Dorsolateral prefrontal cortex (tissue), 122 donors: ENCODE measurements at places on chromosomes 5 and 9. TPM values are rescaled to one million over a fixed set of nuclear protein-coding genes. Genes with fewer than 3 reads are reported as not detected.

Gene ETF1
- 51.1 TPM for total RNA-seq

Gene MLANA
- not detected for total RNA-seq

Gene LURAP1L
- 11.4 TPM for total RNA-seq

Gene FBP2
- not detected for total RNA-seq

Gene CCNI2
- total RNA-seq = 2.0 TPM

Gene TENT4A
- total RNA-seq = 33.7 TPM

Gene DOK3
- total RNA-seq = 10.0 TPM

Gene B4GALT7
- 25.7 TPM for total RNA-seq

Gene PCDHA4
- 6.9 TPM for total RNA-seq

Gene C5orf58
- not detected for total RNA-seq
